ENCODE measurements at places on chromosomes 5 and 9.

DNA sequence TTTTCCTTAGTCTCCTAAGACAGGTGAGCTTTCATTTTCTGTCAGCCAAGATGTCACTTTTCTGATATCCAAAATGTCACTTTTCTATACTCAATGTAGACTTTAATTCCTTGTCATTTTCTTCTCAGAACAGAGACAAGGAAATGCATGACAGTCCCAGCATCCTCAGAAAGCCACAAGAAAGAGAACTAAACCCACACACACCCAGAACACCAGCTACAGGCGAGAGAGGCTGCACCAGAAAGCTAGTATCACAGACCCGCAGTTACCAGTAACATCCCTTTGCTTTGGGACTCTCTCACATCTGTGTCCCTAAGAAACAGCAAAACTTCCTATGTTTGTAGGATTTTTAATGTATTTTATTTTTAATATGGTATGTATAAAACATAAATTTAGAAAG lies 17.1 kb downstream of the TRMO start:
- no peak for DNase-seq

DNA sequence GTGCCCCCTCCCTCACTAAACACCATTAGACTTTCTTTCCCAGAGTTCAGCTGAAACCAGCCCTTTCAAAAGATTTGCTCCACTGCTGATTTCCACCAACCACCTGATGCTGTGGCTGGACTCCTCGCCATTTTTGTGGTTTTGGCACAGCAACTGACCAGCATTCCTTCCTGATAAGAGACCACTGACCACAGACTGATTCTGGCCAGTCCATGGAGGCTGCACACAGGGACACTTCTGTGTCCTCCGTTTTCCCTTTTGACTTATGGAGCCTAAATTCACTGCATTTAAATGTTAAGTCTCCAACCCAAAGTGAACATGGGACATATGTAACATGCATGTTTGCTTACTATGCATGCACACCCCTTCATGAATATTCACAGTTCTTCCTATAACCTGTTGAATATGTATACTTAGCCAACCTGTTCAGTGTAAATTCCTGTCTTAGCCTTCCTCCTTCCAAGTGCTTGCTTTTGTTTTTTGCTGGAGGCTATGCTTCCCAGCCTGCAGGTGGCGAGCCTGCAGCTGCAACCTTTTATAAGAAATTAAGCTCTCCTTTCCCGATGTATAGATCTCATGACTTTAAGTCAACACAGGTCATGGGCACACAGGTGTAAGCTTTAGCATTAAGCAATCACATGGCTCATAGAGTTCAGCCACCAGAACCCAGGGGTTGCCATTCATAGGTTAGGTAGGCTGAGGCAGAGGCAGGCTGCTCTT lies 78.7 kb downstream of the ACTL7B start:
- DNase-seq: no peak

DNA sequence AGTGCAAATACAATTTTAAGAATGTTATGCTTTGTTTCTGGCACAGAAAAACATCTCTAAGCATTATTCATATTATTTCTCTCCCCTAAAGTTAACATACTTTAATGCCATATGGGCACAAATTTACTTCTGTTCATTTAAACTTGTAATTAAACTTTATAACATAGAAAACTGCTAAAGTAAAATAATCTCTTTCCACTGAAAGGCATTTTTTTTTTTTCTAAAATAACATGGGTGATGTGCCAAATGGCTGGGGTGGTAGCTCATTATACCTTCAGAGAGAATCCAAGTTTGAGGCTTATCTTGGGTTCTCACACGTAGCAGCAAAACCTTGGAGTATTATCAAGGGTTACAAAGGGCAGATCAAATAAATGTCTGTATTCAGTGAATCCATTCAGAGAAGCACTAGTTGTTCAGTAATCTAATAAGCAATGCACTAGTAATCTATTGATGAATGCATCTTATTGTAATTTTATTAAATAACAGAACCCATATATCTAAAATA lies 257.6 kb upstream of the POU5F2 start:
- DNase-seq: no peak

DNA sequence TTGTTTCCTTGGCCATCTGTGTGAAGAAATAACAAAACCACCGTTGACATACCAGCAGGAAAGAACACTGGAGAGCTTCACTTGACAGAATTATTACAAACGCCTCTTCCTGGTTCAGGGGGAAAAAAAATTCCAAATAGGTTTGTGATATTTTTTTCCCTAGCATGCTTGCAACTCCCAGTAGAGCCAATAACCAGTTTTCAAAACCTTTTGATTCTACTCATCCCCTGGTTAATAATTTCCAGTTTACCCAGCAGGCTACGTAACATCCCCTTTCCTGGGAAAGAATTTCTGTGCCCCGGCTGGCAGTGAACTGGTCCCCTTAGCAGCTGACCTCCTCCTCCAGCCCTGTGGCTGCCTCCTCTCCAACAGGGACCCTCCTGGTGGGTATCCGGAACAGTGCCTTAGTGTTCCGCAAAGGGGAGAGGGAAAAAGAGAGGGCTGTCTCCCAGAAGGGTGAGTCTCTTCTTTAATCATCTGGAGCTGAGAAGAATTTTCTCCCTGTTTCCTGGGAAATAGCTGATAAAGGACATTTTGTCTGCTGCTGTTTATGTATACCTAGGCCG lies 72.8 kb upstream of the BOD1 start:
- DNase-seq: no peak

- no peak for DNase-seq
Observed at GRCh38 chr5:151280443-151280842, 23.1 kb downstream of the SLC36A3 start.

Data from iPS DF 6.9 (cell line).